Bronchial smooth muscle cell (primary cell): ENCODE measurements at places on chromosomes 13 and 19. TPM values are rescaled to one million over a fixed set of nuclear protein-coding genes. Genes with fewer than 3 reads are reported as not detected.

Gene FLT1
- total RNA-seq = 0.16 and 0.26 TPM in 2 replicates

Gene ARRDC2
- total RNA-seq = 4.6 and 6.1 TPM in 2 replicates

Gene APLP1
- total RNA-seq = 6.0 and 11.0 TPM in 2 replicates

Gene LIM2
- not detected in 2 replicates for total RNA-seq

Gene C19orf81
- total RNA-seq = not detected in 2 replicates

Gene ZNF723
- total RNA-seq = not detected in 2 replicates

Gene CLEC17A
- 0.09 and 0.16 TPM in 2 replicates for total RNA-seq

Gene CPT1C
- total RNA-seq = 26.6 and 34.5 TPM in 2 replicates

Gene TRAPPC6A
- 11.0 and 13.4 TPM in 2 replicates for total RNA-seq

Gene IGFL1
- total RNA-seq = not detected in 2 replicates

Gene RHPN2
- 0.79 and 2.1 TPM in 2 replicates for total RNA-seq

Gene ZNF99
- not detected in 2 replicates for total RNA-seq

Gene CERS4
- 1.4 and 10.6 TPM in 2 replicates for total RNA-seq

Gene SIN3B
- 18.6 and 28.2 TPM in 2 replicates for total RNA-seq

Gene ZNF266
- 8.2 and 9.3 TPM in 2 replicates for total RNA-seq

Gene JAK3
- 0.09 and 0.95 TPM in 2 replicates for total RNA-seq

Gene SMIM44
- not detected in 2 replicates for total RNA-seq

Gene TTC9B
- 0.17 TPM in 1 of 2 replicates, not detected in the other for total RNA-seq

Gene NANOS3
- 0.43 TPM in 1 of 2 replicates, not detected in the other for total RNA-seq

Gene ALKBH6
- 9.3 and 13.6 TPM in 2 replicates for total RNA-seq
